ENCODE measurements at places on chromosomes 1 and 21. TPM values are rescaled to one million over a fixed set of nuclear protein-coding genes. Genes with fewer than 3 reads are reported as not detected.

Gene SERPINC1
- total RNA-seq = not detected

Gene TTC39A
- total RNA-seq = not detected

Gene TMPRSS15
- total RNA-seq = not detected

Gene CATSPERE
- 0.45 TPM for total RNA-seq

Gene RAB25
- total RNA-seq = 0.99 TPM

Gene SPRR1B
- not detected for total RNA-seq

Gene YARS1
- 250 TPM for total RNA-seq

Gene DMBX1
- not detected for total RNA-seq

Gene NPHS2
- not detected for total RNA-seq

Gene TTC24
- 19.6 TPM for total RNA-seq

Gene RGS1
- total RNA-seq = 9.4 TPM

Gene OR10J1
- total RNA-seq = not detected

Gene CRYAA
- total RNA-seq = not detected

Gene MATN1
- 1.1 TPM for total RNA-seq

Gene SLC45A1
- 0.12 TPM for total RNA-seq

Gene HMCN1
- total RNA-seq = 0.04 TPM

Gene PCBP3
- 0.66 TPM for total RNA-seq

Gene KIF17
- 0.16 TPM for total RNA-seq

Gene MYOG
- total RNA-seq = not detected

Gene SPRR4
- total RNA-seq = not detected

Gene PPM1J
- 0.80 TPM for total RNA-seq

Gene E2F2
- 36.1 TPM for total RNA-seq

Gene FAM72A
- total RNA-seq = 23.6 TPM

Gene C1orf185
- total RNA-seq = not detected

Gene OR14K1
- not detected for total RNA-seq

Gene PSMA5
- total RNA-seq = 247 TPM

Gene FCRL2
- total RNA-seq = 0.26 TPM

Gene RGS8
- not detected for total RNA-seq

Gene MECR
- 42.0 TPM for total RNA-seq

Gene SPRR2G
- total RNA-seq = not detected

Gene AGRN
- 30.4 TPM for total RNA-seq
